ENCODE measurements at places on chromosomes 1 and 21.

GRCh38 chr1:21397813-21398188, 42.1 kb upstream of the NBPF3 start:
- peak; percentile 10 for DNase-seq

DNA sequence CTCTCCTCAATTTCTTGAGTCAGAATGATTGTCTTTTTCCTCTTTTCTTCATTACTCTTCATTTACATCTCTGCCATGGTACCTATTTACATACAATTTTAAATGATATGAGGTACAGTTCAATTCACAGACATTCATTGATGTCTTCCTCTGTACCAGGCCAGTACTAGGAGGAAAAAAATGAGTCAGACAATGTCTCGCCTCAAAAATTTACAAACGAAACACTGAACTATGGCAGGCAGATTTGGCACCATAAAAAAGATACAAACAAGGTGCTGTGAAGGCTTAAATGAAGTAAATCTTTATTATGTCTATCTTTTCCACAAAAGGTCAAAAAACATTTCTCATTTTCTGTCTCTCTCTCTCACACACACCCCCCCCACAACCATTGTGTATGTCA, 71.0 kb downstream of the RGS13 start:
- DNase-seq = no peak

- no peak for DNase-seq
Observed at GRCh38 chr1:15943992-15944307, 32.0 kb downstream of the ZBTB17 start.

GRCh38 chr1:227449051-227449450, 114.3 kb upstream of the ZNF678 start:
- no peak for DNase-seq

GRCh38 chr21:29342363-29342957, 43.7 kb downstream of the BACH1 start:
- DNase-seq = no peak

- no peak for DNase-seq
Observed at GRCh38 chr1:40532062-40532389, 589 bp downstream of the ZNF684 start.

DNA sequence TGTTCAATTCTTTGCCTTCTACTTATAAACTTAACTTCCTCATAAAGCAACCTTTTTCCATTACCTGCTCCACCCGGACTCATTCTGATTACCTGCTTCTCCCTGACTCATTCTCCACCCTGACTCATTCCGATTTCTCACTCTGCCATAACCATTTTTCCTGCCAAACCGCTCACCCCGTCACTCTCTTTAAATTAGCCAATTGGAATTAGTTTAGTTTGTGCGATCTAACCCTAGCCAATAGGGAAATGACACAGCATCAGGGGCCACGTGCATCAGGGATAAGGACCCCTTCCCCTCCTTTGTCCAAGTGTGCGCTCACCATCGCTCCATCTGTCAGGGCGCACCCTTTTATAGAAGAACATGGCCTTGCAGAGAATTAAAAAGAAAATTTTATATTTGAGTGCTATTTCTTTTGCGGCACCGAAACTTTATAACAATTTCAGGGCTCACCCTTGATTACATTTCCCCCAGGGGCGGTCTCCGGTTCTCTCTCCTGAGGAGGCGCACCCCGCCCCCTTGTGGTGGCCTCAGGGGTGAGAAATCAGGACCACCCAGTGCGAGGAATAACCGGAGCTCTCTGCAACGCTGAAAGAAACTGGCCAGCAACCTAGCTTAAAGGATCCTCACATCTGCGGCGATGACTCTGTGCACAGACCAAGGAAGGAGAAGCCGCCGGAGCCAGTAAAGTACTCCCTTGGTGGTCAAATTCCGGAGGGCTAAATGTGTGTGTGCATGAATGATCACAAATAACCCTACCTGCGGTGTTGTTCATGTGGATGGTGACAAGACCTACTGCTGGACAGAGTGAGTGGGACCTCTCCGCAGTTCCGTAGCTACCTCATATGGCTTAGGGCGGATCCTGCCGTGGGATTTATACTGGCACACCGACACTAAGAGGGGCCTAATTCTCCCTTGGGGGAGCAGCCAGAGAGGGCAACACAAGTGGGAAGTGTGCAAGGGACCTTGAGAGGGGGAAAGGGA, 30.3 kb upstream of the CBR3 start:
- no peak for DNase-seq

- no peak for DNase-seq
Observed at GRCh38 chr21:38289705-38290485, 33.1 kb downstream of the KCNJ15 start.

GRCh38 chr1:158976219-158976618, 33.5 kb upstream of the IFI16 start:
- no peak for DNase-seq

DNA sequence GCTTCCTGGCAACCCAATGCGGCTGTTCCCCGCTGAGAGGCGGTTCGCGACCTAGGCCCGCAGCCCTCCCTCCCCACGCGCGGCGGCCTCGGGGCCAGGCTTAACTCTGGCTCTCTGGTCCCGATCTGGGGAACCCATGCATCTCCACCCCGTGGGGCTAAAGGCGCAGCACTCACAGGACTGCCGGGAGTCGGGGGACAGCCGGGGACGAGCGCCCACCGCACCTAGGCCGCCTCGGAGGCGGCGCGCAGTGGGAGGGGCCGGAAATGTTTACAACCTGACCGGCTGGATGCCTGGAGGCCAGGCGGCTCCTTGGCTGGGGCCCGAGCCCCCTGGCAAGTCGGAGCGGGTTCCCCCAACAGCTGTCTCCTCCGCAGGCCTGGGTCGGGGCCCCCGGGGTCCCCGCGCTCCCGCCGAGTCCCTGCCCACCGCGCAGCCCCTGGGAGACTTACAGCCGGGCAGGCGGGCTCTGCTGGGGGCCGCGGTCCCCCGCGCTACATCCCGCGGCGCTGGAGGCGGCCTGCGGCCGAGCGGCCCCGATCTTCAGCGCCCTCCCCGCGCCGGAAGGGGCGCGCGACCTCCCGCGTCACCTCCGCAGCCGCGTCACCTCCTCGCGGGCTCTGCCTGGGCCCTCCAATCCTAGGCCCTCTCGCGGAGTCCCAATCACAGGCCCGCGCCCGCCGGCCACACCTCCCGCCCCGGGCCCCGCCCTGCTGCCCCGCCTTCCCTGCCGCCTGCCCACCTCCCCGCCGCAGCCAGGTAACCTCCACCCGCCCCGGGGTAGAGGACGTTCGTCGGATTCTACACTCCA, at the start of gene ADIPOR1:
Gene ADIPOR1, minus strand, starts transcription at position 580 of the 811 bp plus-strand sequence. CDS start 7,242 bp downstream, outside the sequence.
- peak; percentile 98 for DNase-seq

All from frontal cortex (tissue), 4 donors.